Adrenal gland (tissue), 19 donors: ENCODE measurements at places on chromosomes 12 and 14.

DNA sequence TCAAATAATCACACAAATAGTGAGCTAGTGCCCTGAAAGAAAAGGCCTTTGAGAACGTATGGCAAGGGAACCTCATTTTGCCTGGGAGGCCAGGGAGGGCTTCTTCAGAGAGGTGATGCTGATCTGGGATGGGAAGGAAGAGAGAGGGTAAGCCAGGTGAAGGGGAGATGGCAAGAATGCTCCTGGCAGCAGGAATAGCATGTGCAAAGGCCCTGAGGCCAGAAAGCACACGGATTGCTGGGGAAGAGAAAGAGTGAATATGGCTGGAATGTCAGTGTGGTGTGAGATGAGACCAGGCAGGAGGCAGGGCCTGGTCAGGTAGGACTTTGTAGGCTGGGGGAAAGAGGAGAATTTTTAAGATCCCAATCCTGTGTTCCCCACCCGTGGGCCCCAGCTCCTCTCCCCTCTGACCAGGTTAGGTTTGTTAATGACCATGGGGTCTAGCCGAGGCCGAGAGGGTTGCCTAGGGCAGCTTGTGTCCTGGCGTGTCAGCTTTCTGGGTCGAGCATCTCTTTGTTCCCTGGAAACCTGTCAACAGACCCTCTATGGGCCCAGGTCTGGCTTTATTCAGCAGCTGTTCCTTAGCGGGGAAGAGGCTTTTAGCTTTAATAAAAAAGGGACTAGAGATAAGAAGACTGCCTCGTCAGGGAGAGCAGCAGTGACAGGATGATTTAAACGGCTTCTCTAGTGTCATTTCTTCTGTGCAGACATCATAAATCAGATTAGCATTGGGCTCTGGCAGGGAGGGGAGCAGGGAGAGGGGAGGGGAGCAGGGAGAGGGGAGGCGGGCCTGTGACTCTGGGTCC is 123.4 kb downstream of the ADCK1 start:
- no peak for DNase-seq

GRCh38 chr12:51864833-51865670 is 16.5 kb upstream of the FIGNL2 start:
- DNase-seq = no peak

DNA sequence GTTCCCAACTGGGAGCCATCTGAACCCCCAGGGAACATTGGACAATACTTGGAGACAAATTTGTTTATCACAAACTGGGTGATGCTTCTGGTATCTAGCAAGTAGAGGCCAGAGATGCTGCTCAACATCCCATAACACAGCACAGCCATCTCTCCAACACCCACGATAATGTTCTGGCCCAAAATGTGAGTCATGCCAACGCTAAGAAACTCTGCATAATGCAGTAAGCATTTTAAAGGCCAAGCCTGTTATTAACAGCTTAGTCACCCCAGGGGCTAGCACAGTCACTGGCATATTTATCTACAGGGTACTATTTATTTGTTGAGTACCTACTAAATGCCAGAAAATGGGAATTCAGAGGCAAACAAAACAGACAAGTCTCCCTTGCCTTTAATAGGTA is 873.1 kb upstream of the TMEM132C start:
- DNase-seq = no peak

GRCh38 chr14:78967111-78967809 is 797.1 kb downstream of the NRXN3 start:
- no peak for DNase-seq

DNA sequence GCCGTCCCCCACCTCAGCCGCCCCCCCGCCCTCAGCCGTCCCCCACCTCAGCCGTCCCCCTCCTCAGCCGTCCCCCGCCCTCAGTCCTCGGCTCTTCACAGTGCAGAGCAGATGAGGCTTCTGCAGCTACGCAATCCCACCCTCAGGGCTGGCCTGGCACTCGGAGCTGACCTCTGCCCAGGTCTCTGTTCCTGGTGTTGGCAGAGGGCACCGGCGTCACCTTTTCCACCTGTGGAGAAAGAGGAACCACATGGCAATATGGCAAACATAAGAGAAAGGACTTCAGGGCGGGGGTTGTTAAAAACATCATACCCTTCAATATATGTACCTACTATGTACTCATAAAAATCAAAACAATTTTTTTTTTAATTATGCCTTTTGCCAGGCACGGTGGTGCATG is 45.8 kb downstream of the MLXIP start:
- DNase-seq = no peak

DNA sequence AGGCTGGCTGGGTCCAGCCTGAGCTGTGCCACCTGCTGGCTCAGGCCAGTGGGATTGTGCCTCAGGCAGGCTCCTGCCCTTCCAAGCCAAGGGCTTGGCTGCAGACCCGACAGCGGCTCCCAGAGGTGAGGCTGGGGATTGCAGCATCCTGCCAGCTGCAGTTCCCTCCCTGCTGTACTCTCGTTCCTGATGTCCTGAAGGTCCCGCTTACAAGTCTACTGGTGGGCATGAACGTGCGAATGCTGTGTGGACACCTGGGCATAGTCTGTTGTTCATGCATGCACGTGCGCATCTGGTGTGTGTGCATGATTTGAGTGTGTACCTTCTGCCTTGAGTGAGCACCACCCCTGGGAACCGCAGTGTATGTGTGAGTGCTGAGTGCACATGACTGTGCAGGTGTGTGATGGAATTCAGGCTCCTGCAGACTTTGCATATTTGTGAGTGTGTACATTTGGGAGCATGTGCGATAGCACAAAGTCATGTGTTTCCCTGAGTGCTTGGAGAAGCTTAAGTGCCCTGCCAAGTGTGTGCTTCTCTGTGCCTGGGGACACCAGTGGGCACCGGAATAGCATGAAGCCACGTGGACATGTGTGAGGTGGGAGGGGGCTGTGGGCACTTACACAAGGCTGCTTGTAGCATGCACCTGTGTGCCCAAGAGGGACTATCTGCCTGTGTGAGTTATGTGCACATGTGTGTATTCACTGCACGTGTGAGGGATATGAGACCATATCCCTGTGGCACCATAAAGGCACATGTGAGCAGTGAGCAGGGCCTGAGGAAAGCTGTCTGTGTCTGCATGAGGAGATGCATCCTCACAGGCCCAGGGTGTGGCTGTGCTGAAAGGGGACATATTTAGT is 19.3 kb upstream of the KRT7 start:
- peak; percentile 87 for DNase-seq

- no peak for DNase-seq
These were observed 34.0 kb downstream of the TUNAR start for GRCh38 chr14:95910628-95911027.

DNA sequence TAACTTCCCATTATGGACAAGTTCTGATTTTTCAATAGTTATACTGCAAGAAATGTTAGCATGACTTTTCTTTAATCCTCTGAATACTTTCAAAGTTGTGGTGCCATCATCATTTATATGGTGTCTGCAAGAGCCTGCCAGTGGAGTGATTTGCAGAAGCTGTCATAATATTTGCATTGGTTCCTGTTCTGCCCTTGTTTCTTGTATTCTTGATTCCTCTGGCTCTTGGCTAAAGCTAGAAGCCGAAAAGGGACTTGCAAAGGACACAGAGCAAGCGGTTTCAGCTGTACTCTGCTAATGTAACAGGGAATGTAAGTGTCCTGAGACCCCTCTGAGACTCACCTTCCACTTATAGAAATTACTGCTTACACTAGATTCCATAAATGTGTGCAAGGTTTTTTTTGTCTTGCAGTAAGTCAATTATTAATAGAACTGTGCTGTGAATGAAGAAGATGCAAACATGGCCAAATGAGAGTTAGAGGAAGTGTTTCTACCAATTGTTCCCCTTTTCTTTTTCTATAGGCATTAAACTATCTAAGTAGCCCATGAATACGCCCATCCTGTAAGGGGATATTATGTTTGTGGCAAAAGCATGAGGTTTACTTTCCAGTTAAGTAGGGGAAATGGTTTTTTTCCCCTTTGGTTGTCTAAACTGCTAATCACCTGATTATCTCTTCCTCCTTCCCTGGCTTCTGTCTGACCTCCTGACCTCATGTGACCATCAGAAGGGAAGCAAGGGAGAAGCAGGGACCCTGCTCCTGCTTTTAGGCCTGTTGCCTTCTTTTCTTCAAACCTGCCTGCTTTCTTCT is 5.3 kb downstream of the DYRK4 start:
- DNase-seq = no peak

DNA sequence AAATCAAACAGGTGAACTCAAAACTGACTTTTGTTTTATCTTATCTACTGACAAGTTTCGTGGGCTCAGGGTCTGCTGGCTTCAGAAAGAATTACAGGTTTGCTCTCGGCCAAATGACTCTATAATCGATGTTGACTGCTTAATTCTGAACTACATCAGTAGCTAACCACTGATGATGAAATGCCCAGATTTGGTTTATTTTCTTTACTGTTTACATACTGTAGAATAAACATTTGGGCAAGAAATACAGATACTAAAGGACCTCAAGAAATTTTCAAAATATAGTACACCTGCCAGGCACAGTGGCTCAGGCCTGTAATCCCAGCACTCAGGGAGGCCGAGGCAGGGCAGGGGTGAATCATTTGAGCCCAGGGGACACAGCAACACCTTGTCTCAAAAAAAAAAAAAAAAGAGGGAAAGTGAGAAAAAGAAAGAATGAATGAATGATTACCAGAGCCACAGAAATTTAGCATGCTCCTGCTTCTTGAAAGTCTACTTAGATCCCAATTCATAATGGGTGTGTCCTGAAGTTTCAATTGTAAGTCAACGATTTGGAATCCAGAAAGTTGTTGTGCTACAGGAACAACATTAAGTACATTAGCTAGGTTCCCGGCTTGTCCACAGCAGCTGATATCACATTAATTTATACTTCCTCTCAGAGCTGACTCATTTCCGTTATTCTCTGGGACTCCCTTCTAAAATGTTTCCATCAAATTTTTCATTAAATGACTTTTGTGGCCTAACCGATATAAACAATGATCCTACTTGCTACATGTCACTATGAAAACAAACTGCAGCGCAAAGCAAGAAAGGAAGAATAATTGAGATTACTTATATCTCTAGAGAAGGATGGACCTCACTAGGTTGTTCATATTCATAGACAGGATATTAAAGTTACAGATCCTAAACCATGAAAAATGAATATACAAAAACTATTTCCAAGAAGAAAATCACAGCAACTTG is 134.3 kb downstream of the MED13L start:
- DNase-seq = no peak

DNA sequence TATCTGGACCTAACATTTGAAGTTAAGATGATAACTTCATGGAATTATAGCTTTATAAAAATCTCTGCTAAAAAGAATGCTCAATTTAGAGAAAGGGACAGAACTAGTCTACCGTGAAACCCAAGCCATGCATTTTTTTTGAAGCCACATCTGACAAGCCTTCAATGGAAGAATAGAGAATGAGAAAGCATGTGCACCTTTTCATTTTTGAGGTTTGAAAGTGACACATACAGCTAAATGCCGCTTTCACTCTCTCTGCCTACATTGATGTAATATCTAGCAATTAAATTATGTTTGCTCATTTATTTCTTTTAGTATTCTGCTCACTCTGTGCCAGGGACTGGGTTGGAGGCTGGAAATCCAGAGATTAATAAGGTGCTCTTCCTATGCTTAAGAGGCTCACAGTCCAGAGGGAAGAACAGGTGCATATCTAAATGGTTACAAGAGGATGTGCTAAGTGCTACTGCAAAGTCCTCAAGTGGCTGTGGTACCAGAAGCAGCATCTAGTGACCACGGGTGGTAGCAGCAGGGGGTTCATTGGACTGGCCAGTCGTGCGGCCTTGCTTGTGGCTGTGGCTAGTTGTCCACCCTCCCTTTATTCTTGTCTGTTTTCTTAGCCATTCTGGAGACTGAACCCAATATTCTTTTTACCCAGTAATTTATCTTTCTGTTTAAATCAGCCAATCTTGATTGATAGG is 60.4 kb downstream of the PPP1R36 start:
- no peak for DNase-seq

DNA sequence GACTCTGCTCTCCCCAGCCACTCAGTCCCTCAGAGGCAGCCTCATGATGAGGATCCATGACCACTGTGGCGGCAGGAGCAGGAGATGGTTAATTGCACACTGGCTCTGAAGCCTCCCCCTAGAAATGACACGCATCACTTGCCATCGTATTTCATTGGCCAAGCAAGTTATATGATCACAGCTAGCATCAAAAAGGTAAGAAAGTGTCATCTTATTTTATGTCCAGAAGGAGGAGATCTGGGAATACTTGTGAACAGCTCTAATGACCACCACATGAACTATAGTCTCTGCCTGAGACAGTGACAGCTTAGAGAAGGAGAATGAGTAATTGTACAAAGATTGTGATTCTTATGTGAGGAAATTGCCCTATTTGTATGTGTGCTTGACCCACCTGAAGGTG is 363.4 kb downstream of the NUAK1 start:
- DNase-seq = no peak

- DNase-seq = peak; percentile 13
These were observed 502 bp upstream of the MBIP start for GRCh38 chr14:36320897-36321381.

DNA sequence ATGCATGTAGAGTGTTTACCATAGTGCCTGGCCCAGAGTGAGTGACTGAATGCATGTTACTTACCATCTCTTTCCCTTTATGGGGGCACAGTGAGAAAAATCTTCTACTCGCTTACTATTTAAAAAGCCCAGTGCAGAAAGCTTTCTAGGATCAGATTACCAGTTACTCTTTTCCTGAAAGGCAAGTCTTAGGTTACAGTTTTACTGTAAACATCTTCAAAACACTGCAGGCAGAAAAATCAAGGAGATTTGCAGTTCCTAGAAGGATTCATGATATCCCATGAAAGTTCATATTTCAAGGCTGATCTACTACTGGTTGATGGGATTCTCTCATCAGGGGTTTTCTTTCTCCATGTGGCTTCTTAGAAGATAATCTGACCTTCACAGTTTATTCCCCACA is 29.3 kb upstream of the DAAM1 start:
- DNase-seq = no peak

DNA sequence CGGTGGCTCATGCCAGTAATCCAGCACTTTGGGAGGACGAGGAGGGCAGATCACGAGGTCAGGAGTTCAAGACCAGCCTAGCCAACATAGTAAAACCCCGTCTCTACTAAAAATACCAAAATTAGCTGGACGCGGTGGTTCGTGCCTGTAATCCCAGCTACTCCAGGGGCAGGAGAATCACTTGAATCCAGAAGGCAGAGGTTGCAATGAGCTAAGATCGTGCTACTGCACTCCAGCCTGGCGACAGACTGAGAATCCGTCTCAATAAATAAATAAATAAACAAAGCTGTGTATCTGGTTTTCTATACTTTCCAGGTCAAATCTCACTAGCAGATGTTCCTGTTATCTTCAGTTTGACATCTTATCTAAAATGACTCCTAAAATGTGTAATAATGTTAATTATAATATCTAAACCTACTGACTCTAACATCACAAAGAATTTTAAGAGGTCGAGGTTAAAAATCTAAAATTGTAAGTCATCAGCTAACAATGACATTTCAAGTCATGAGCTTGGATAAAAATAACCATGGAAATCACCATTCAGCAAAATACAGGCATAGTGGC is 2.4 kb upstream of the SRP54 start:
- DNase-seq = no peak

- no peak for DNase-seq
These were observed 19.3 kb downstream of the RFX4 start for GRCh38 chr12:106602076-106602475.

- DNase-seq = no peak
These were observed 390.8 kb downstream of the MED13L start for GRCh38 chr12:115886666-115887065.
